ENCODE measurements at places on chromosomes 3 and 15.

DNA sequence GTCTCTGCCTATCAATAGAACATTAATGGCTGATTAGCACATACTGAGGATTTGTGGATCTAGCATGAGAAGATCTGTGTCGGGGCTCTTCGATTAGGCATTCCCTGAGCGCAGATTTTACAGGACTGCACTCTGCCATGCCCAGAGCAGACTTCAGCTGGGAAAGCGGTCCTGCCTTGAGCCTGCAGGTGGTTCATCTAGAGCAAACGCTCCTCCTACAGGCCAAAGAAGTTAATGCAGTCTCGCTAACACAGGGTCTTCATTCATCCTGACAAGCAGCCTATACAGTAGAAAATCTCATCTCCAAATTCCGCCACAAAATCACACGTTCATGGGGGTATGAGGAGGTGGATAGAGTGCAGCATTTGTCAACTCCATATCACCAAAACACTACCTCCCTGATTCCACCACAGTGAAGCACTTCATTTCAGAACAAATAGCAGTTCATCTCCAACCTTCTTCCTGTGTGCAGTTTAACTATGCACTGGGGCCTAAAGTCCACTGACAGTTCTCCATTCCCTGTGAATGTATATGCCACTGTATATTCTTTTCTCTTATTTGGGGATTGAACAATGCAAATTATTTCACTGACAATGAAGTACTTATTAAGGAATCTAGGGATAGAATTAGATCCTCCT is 405.8 kb downstream of the IGSF11 start:
- DNase-seq: no peak

GRCh38 chr15:67945951-67946700 is 106.3 kb upstream of the RNU6-1 start:
- DNase-seq: no peak

DNA sequence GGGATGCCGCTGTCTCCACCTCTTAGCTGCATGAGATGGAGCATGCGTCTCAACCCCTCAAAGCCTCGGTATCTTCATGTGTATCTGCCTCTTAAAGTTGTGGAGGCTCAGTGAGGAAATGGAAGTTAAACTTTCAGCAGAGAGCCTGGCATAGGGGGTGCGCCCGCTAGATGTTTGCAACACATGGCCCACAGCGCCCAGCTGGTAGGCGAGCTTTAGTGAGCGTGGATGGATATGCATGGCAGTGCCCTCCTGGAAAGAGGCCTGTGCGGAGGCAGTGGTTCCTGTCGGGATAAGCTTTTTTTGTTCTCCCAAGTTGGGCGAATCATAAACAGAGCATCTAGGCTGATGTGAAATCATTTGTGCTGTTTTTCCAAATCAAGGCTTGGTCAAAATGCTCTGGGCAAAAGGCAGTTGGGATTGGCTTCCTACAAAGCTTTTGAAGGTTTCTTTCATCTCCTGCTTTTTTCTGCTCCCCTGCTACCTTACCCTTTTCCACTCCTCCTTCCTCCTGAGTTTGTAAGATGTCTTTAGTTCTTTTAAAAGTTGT is 272.4 kb upstream of the TPM1 start:
- no peak for DNase-seq

DNA sequence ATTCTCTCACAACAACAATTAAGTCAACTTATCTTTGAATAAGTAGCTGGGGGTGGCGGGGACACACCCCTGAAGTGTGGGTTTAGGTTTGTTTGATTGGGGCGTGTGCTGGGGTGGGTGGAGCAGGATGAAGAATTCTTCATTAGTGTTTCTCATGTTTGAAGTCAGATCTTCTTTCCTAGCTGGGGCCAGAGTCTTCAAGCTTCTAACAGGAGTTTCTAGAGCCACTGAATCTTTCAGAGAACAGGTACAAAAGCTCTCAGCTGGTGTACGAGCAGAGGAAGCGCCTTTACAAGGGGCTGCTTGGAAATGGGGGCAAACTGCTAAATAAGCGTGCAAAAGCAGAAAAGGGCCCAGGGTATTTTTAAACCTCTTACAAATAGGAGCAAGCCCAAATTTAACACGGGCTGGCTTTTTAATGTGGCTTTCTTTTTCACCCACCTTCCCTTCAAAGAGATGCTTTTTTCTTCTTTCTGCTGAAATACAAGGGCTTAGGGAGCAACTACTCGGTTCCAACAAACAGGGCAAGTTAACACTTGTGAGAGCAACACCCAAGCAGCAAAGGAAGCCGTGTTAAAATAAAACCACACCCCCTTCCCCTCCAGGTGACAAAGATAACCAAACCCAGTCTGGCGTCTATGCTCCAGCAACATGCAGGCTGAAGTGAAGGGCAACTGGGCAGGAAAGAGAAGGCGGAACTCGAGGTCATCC is 86.9 kb upstream of the RASGRP1 start:
- DNase-seq: no peak

DNA sequence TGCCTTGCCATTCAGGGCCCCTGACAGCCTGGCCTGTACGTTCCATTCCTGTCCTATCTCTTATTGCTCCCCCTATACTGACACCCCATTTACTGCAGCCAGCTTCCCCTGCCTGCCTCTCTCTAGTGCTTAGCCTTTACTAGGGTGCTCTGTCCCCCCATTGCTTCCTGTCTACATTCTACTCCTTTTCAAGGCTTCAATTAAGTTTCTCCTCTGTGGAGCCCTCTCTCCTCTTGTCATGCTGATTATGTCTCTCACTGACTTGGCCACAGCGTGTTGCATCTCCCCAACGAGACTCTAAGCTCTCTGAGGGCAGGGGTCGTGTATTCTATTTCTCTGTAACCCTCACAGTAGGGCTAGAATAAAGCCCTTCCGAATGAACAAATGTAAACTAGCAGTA is 185.2 kb downstream of the RPLP1 start:
- DNase-seq: no peak

All from stimulated activated CD8-positive, alpha-beta memory T cell treated with anti-CD3 and anti-CD28 coated beads, Interleukin-4, amount 100 ng/mL, for 24 hours (primary cell).